ENCODE measurements at places on chromosomes 4 and X.

GRCh38 chr4:156193800-156194199, 240.1 kb upstream of the CTSO start:
- DNase-seq = peak; percentile 79

DNA sequence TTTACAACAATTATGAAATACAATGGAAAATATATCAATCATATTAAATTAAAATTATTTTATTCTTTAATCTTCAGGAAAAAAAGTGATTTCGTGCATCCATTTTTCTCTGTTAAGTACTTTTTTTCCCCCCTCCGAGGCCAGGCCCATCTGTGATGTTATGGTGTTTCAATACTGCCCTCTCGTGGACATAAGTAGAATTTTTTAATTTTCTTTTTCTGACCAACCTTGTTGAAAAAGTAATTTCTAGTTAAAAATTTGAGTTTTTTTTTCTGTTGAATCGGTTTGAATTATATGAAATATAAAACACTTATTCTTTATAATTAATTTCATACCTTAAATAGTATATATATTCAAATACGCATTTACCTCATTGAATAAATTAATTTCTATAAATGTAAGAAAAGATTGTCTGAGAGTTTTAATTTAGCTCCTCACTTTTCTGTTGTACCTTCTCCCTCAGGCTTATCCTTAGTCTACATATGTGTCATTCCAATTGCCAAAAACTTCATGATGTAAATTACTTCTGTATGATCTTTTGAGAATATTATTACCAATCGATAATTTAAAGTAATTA, 175.8 kb upstream of the TECRL start:
- peak; percentile 55 for DNase-seq

GRCh38 chrX:103177556-103177955, 37.4 kb upstream of the BEX4 start:
- DNase-seq = no peak

DNA sequence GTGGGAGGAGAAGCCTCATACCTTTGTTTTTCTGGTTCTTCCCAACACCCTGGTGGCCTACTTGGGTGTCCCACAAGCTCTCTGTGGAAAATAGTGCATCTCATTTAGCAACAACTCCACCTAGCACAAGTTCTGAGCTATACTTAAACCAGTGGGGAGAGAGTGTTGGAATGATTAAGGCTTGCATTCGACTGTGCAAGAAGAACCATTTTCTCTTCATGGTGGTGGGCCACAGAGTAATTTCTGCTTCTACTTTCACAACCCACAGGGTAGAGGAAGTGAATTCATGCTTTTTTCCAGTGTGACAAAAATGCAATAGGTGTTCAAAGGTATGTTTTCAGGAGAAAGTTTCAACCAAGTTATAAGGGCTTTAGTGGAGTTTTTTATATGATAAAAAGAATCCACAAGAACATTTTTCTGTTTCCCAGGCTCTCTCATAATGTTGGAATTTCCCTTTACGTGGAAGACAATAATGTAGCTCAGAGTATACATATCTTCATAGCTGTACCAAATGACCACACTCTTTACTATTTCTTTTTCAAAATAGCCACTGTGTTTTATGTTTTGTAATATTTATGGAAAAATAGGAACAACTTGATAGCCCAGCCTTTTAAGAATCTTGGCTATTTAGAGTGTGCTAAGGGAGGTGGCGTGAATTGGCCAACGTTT, 80.3 kb upstream of the HHIP start:
- no peak for DNase-seq

- no peak for DNase-seq
These were observed 18.6 kb upstream of the CLTRN start for GRCh38 chrX:15683193-15683592.

- peak; percentile 50 for DNase-seq
These were observed 82.8 kb upstream of the LIMCH1 start for GRCh38 chr4:41455206-41455605.

DNA sequence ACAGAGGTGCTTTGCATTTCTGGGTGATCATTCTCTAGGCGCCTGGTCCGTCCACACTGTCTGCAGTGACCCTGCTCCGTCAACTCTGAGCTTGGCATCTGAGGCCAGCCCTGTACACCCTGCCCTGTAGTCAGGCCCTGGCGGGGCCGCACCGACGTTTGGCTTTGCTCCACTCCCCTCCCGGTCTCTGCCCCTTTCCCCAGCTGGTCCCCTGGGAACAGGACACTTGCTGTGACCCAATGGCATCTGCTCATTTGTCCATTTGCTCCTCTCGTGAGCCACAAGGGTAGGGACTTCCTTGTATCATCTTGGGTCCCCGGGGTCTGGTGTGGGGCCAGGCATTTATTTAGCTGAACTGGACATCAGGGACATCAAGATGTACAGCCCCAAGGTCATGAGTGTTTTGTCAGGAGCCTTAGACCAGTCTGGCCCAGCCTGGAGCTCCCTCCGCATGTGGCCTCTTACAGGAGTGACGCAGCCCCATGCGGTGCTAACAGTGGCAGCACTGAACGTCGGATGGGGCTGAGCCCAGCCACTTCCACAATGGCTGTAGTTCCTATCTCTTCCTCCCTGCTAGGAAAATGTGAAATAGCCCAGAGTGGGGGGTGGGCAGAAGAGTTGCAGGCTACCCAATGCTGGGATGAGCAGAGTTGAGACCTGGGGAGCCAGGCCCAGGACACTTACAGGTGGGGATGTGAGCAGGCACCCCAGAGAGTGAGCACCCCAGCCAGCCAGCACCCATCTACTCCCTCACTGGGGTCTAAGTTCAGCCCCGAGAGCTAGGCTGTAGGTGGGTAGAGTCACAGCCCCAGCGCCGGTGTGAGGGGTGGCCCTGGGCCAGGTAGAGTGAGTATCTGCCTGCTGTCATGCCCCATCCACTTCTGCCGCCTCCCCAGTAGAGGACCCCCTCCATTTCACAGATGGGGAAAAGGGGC, 2.0 kb upstream of the SH3BP2 start:
- DNase-seq = no peak

DNA sequence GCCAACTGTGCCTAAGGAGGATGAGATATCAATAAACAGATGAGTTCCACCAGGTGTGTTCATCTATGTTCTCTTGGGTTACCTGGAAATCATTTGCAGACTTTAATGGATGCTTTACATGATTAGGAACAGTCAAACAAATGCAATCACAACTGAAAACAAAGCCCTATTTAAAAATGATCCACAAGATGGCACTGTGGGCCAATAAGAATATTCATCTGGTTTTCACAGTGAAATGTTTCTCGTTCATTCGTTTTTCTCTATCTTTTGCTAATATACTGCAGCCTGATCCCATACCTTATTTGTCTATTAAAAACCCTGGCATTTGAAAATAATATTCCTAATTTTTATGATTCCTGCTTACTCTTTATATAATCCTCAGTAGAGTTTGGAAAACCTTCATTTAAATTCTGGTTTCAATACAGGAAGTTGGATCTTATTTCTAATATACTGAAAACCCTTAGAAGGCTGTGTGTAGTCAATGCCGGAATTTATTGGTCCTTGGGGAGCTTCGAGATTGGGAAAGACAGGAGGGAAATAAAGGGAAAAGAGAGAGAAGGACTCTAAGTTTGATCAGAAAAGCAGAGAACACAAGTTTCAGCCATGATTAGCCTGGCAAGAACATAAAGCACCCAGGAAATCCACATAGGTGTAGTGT, 63.8 kb upstream of the TAPT1 start:
- peak; percentile 79 for DNase-seq

GRCh38 chr4:40865696-40866095, 115.9 kb downstream of the NSUN7 start:
- no peak for DNase-seq

GRCh38 chr4:66123831-66124413, 453.6 kb upstream of the EPHA5 start:
- no peak for DNase-seq

GRCh38 chr4:183183906-183184535, 85.0 kb downstream of the WWC2 start:
- no peak for DNase-seq

GRCh38 chrX:65608026-65608425, 59.4 kb upstream of the MSN start:
- DNase-seq = no peak

- peak; percentile 45 for DNase-seq
These were observed 46.4 kb downstream of the PAGE2 start for GRCh38 chrX:55135171-55135570.

DNA sequence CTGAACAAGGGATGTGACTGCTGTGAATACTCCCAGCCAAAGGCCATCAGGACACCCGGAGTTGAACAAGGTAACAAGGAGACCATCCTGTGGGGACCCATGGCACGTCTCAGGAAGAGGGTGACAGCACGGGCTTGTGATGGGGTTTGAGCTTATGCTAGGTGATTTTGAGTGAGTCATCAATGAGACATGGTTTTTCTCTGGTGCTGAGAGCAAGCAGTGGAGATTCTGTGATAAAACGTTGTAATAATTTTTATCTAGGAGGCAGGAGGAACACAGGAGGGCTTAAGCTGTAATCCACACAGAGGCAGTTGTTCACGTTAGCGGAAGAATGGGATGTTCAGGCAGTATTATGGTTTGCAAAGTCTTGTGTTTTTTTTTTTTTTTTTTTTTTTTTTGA, 36.0 kb downstream of the TRIML1 start:
- DNase-seq = no peak

Measured in tongue (tissue), 3 donors.